ENCODE measurements at places on chromosomes 7 and 10.

- DNase-seq, result peak; percentile 77
These were observed 98.6 kb downstream of the MYOF start for GRCh38 chr10:93383562-93383981.

GRCh38 chr7:35755711-35756110 is 45.1 kb upstream of the SEPTIN7 start:
- no peak for DNase-seq

- DNase-seq, result no peak
These were observed 42.0 kb upstream of the ADGRA1 start for GRCh38 chr10:133045556-133046389.

DNA sequence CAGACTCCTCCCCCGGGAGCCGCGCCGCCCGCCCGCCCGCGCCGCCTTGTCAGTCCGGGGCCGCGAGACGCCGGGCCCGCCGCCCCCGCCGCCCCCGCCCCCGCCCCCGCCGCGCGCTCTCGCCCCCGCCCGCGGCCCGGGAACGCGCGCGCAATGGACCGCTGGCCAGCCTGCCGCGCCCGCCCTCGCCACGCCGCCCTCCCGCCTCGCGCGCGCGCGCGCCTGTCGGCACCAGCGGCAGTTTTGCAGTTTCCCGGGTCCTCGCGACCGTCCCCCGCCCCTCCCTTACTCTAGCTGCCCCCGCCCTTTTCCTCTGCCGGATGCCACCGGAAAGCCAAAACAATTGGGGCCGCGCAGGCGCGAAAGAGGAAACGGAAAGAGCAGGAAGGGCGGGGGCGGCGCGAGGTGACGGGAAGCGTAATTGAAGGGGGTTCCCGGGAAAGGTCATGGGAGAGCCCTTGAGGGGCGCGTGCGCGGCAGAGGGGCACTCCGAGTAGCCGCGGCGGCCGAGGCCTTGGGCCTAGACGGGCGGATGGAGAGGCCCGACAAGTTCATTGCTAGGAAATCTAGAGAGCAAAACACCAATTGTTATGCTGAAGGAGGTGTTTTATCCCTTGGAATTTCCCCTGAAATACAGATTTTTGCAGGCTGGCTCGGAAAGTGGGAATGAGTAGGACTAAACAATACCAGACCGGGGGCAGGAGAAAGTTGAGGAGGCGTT is 400 bp upstream of the KBTBD2 start:
- DNase-seq, result peak; percentile 100

GRCh38 chr7:102427019-102427405 is 6.4 kb upstream of the ORAI2 start:
- peak; percentile 79 for DNase-seq

- no peak for DNase-seq
These were observed 314.1 kb downstream of the SNX13 start for GRCh38 chr7:17626235-17626634.

DNA sequence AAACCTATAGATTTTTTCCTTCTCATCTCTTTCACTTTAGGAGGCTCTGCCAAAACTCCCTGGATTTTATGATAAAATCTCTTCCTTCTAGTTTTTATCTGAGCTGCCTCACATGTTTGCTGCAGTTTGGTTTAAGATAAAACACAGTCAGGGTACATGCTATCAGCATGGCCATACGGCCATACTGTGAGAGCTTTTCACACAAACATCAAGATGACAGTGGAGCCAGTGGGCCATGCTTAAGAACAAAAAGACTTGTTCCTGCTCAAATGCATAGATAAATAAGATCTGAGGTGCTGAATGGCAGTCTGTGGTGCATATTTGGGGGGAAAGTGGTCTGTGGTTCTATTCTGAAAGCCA is 91.0 kb downstream of the ELMO1 start:
- no peak for DNase-seq

GRCh38 chr10:60388116-60388625 is 1.5 kb downstream of the ANK3 start:
- DNase-seq, result no peak

GRCh38 chr10:96261930-96262329 is 9.4 kb downstream of the BLNK start:
- no peak for DNase-seq

DNA sequence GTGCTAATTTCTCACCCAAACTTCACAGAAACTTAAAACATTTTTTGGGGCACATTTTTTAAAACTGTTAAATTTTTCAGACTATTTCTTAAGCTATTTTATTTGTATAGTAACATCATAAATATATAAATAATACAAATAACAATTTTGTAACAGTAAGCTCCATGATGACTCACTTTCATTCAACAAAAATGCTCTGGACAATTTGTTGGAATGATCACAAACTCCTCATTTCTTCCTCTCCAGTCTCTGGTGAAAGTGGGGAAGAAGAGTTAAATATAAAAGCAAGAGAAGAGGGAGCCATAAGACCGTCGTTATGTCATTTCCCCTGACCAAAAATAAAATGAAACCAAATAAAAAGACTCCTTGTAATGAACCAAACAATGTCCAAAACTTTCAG is 162.4 kb downstream of the AGMO start:
- no peak for DNase-seq

- DNase-seq, result no peak
These were observed 325.9 kb upstream of the SEMA3D start for GRCh38 chr7:85512790-85513189.

DNA sequence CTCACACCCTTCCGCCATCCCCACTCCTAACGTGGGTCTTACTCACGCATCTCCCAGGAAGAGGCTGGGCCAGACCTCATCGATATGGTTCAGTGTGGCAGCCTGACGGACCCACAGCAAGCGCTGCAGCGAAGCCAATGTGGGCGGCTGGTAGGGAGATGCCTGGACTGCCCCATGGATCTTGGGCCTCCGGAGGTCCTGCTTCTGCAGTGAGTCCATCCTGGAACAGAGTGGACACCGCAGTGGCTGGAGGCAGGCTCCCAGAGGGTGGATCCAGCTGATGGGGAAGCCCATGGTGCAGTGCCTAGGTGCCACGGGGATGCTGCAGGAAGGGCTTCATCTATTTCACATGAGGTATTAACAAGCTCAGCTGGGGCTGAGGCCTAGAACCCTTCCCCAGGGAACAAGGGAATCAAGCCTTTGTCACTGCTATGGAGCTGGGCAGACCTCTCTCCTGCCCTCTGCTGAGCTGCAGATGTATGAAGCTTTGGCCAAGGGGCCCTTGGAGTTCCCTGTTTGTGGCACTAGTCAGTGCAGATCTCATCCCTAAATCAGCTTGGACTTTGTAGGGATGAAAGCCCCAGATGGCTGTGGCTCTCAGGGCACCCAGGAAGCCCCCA is 13.7 kb upstream of the SAMD8 start:
- DNase-seq, result no peak
